HT-29 (cell line): ENCODE measurements at places on chromosomes 7 and 10.

DNA sequence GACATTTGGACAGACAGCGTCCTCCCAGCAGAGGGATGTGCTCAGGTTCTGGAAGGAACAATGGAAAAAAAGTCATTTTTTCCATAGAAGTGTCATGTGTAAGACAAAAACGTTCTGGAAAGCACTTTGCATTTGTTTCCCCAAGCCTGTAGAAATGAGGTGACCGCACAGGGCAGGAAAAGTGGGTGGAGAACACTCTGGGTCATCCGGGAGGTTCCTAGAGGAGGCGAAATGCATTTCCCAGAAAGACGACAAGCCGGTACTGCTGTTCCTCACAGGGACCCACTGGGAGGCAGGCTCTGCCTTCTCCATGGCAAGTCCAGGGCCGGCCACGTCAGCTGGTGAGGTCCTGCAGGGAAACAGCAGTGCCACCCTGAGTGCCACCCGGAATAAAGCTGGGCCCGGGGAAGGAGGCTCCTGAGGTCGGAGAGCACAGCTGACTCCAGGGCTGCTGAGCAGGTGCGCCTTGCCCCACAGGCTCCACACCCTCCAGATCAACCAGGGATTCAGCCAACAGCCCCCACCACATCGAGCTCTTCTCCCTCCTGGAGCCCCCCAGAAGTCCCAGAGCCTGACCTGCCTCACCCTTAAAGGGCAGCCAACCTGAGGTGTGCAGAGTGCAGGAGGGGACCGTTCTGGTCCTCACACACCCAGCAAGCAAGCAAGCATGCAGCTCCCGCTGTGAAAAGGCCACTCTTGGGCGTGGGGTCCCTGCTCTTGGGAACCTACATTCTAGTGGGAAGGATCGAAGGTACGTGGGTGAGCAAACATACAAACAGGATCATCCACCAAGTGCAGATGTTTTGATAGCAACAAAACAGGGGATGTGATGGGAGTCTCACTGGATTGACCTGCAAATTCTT, 28.8 kb upstream of the INPP5A start:
- DNase-seq: peak; percentile 47

DNA sequence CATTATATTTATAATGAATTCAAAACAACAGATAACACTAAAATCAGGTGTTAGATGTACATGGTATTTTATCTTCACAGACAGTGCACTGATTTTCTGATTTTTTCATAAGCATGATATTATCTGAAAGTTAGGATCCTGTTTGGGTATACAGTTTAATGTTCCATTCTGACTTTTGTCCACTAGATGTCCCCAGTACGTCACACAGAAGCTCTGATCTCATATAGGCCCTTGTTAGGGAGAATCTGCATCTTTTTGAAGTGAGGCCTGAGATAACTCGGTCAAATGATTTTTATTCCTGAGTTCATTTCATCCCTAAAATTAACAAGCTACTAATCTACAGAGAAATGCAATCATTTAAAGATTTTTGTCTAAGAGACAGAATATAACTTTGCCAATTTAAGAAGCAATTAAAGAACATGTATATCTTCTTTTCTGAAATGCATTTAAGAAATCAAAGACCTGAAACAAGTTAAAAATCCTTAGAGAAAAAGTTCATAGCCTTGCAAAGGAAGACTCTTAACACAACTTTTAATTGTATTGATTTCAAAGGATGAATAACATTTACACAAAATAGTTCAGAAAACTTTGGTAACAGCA, 72.0 kb upstream of the TES start:
- peak; percentile 89 for DNase-seq

DNA sequence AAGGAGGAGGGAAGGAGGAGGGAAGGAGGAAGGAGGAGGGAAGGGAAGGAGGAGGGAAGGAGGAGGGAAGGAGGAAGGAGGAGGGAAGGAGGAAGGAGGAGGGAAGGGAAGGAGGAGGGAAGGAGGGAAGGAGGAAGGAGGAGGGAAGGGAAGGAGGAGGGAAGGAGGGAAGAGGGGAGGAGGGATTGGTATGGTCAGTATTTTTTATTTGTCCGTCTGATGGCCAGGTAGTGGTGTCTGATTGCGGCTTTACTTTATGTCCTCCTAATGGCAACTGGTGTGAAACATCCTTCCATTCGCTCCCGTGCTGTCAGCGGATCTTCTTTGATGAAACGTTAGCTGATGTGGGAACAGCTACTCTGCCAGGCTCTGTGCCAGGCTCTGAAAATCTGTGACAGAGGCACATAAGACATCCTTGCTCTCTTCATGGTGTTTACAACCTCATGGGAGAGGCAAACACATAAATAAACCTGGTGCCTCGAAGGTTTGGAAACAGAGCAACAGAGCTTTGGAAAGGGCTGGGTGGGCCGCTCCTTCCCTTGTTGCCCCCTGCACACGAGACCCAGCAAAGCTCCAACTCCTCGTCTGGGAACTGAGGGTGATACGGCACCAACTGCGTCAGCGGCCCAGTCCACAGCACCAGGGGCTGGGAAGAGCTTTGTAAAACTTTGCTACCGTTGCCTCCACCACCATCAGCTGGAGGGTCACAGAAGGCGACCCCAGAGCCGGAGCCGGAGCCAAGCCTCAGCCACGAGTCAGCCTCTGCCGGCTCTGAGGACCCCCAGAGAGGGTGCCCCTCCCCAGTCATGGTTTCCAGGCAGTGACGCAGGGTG, 40.3 kb downstream of the PDGFA start:
- DNase-seq: no peak

DNA sequence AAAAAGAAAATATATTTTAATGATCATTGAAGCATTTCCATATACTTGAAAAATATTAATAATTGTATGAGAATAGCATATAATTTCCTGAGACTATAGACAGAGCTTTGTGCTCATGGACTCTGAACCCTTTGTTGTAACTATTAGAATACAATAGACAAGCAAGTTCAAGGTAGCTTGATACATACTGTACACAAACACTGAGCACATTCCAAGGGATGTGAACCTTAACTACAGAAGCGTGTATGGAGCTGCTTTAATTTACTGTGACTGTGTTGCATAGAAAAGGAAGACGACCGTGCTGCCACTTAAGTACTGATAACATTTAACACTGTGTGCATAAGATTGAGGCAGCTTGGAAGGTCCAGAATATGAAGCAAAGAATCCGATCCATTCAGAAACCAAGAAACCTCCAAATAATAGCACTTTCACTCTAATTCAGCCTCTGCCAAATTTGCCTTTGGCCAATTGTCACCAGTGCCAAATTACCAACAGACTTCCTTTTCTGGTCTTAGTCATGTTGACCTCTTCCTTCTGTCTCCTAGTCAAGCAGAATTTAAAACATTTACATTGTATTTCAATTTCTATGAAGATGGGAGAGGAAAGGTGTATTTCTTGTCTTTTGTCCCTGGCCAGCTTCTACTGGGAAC, 566.1 kb upstream of the GALNT17 start:
- no peak for DNase-seq

DNA sequence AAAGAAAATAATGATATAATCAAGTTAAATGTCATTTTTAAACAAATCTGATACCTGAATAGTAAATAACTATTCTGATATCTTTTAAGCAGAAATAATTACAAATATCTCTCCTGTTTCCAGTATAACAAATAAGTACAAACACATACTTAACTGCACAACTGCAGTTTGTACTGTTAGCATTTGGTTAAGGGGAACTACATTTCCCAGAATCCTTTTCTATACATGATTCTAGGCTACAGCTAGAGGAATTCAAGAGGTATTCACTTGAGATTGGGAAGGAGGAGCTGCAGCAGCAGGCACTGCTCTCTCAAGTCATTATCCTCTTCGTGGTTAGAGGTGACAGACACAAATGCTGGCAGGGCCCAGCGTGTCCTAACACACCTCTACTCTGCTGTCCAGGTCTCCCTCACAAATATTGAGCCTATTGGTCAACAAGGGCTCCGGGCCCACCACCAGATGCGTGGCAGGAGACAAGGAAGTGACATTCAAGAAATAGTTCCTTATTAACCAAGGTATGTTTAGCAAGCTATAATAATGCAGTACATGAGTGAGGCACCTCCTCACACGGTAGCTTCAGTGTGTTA, 255.1 kb upstream of the MKLN1 start:
- no peak for DNase-seq

- DNase-seq: no peak
Observed at GRCh38 chr7:105816266-105816843, 60.0 kb downstream of the ATXN7L1 start.

DNA sequence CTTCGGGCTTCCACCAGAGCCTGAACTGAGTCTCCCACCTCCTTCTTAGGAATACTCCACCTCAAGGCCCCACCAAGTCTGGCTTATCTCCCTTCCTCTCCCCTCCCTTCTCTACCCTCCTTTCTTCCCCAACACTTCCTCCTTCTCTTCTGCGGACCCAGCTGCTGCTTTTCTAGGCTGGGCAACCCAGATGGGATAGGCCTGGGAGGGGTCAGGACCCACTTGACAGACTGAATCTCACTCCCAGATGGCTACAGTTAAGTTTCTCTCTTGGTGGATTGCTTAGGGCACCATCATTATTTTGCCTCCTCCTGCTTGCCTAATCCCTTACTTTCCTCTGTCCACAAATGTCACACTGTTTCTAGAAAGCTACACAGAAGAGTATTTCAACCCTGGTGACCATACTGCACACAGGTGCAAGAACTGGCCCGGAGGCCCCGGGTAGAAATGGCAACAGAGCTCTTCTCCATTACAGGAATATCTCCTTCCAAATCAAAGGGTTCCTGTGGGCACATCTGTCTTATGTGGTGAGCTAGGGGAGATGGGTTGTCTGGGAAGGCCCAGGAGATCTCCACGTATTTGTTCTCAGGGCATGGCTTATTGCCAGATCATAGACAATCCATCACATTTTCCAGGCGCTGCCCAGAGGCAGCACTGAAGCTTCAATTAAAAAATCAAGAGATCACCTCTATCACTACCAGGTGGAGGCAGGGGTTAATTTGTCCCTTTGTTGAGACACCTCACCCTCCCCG, 5.1 kb upstream of the HOXA11 start:
- peak; percentile 78 for DNase-seq

- DNase-seq: no peak
Observed at GRCh38 chr10:11015446-11015934, 2.2 kb upstream of the CELF2 start.

- peak; percentile 99 for DNase-seq
Observed at GRCh38 chr10:97400665-97401454, at the start of gene RRP12. RRP12 (minus strand) TSS chr10:97401340; CDS start chr10:97401231, 109 bp downstream.

DNA sequence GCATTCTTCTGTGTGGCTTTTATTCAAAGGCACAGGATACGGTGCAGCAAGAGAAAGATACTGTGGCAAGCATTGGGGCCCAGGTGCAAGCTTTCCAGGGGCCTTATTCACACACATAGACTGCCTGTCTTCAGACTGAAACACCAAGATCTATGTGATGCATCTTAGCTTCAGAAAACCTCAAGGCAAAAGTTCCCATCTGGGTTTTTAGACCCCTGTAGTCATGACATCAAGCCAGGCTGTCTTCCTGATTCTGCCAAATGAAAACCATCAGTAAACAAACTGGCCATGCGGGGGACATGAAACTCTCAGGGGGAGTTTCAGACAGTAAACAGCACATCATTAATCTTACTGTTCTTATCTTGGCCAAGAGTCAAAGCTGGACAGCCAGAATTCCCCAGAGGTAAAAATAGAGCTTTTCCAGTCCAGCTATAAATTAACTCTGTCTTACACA, 9.8 kb downstream of the AGBL3 start:
- DNase-seq: no peak

DNA sequence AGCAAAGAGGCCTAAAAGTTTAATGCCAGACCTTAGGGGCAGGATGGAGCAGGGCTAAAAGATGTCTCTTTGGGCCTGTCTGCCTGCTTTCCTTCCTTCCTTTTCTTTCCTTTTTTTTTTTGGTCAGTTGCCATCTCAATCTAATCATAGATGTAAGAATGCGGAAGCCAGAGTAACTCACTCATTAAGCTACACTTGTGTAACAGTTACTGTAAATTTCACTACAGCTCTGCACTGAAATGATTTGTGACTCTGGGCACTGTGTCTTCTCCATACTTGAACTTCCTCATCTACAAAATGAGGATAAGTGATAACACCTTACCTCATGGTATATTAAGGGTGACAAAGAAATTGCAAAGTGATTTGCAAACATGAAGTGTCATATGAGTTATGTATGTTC, 75.5 kb upstream of the AGK start:
- DNase-seq: no peak

GRCh38 chr7:80997841-80998240, 79.0 kb upstream of the SEMA3C start:
- DNase-seq: no peak

- DNase-seq: no peak
Observed at GRCh38 chr10:63221950-63222349, 88.8 kb downstream of the NRBF2 start.

DNA sequence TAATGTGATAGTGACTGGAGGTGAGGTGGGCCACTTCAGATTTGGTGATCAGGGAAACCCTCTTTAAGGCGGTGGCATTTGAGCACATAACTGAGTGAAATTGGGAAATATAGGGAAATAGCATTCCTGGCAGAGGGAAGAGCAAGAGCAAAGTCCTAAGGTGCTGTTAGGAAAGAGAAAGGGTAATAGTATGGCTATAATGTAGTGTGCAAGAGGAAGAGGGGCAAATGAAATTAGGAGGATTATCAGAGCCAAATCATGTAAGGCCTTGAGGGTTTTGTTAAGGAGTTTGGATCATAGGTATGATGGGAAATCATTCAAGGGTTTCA, 27.8 kb upstream of the CYP26C1 start:
- no peak for DNase-seq

- DNase-seq: no peak
Observed at GRCh38 chr7:40221836-40222235, 87.0 kb downstream of the SUGCT start.

DNA sequence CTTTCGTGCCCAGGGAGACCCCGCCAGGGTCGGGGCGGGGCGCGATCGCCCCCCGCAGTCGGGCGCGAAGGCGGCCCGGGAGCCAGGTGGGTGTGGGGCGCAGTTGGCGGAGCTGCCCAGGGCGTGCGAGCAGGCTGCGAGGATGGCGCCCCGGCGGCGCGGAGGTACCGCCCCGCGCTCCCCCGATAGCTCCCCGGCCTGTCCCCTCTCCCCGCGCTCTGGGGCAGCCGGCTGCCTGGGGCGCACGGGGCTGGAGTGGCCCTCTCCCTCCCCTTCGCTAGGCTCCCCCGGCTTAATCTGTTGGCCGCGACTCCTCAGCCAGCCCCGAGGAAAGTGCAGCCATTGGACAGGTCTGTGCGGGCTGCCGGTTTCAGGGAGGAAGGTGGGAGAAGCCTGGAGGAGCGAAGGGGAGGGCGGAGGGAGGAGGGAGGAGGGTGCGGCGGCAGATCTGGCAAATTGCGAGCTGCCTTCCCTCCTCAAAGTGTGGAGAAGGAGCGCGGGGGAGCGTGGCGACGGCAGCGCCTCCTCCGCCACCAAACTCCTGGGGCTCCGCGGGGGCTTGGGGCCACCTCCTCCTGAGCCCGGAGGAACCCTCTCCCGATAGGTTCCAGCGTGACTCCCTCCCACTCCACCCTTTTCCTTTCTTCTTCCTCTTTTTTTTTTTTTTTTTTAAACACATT, 361 bp upstream of the PLXDC2 start:
- no peak for DNase-seq

DNA sequence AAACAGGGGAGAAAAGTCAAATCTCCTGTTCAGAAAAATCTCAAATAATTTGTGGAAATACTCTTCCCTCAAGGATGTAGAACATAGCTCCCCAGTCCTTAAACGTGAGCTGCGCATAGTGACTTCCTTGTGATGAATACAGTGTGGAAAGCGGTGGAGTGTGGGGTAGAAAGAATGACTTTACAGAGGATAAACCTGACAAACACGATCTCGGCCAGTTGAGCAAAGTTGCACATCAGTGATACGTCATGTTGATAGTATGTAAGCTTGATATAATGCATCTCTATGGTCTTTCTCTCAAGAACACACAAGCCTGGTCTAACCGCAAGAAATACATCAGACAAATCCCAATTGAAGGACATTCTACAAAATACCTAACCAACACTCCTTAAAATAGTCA, 32.0 kb upstream of the ZCCHC24 start:
- DNase-seq: no peak
